ENCODE measurements at places on chromosomes 7 and 10.
A peak's percentile ranks its signal among the peaks of the same experiment; 100 is the strongest.

GRCh38 chr10:119100434-119101238, 3.3 kb upstream of the DENND10 start:
- DNase-seq: peak; percentile 2

DNA sequence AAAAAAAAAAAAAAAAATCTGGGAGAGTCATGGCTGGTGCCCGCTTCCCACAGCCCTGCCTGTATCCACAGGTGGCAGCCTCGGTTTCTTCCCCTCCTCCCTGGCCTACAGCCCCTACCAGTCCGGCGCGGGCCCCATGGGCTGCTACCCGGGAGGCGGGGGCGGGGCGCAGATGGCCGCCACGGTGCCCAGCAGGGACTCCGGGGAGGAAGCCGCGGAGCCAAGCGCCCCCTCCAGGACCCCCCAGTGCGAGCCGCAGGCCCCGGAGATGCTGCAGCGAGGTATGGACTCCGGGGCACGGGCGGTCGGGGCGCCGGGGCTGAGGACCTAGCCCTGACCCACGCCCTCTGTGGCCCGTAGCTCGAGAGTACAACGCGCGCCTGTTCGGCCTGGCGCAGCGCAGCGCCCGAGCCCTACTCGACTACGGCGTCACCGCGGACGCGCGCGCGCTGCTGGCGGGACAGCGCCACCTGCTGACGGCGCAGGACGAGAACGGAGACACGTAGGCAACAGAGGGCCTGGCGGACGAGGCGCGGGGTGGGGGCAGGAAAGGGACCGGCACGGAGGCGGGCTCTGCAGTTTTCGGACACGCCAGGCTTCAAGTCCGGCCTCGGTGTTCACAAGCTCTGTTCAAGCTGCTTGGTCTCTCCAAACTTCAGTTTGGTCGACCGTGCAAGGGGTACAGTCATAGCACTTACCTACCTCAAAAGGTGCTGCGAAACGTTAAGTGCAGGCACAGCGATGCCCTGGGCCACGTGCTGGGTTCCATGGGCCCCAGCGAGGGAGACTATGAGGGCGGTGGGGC, 3.9 kb downstream of the NFKB2 start:
- peak; percentile 83 for DNase-seq

DNA sequence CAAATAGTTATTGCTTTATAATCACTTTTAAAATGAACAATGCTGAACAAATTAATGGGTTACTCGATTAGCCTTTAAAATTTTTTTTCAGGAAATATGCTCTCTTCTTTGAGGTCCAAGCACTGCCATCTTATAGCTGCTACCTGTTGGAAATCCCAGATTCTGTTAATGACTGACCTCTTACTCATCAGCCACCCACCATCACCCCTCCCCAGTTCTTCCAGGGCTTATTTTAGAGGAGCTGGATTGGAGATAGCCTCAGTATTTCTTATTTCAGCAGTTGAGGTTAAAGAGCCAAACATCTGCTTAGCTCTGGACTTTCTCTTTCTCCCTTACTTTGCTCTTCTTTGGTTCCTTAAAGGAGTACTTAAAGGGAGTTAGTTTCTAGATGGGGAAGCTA, 420.0 kb downstream of the EXOC4 start:
- DNase-seq: no peak

- DNase-seq: no peak
Observed at GRCh38 chr7:151586531-151587260, 67.0 kb upstream of the RHEB start.

- peak; percentile 56 for DNase-seq
Observed at GRCh38 chr10:72328045-72328828, 26.5 kb downstream of the DNAJB12 start.

DNA sequence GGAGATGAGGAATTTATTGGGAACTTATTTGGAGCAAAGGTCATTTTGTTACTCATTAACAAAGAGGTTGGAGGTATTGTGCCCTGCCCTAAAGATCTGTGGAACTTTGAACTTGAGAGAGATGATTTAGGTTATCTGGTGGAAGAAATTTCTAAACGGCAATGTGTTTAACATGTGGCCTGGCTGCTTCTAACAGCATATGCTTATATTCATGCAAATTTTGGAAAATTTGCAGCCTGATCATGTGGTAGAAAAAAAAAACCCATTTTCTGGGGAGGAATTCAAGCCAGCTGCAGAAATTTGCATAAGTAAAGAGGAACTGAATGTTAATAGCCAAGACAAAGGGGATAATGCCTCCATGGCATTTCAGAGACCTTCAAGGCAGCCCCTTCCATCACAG, 10.7 kb upstream of the PANK1 start:
- DNase-seq: no peak

DNA sequence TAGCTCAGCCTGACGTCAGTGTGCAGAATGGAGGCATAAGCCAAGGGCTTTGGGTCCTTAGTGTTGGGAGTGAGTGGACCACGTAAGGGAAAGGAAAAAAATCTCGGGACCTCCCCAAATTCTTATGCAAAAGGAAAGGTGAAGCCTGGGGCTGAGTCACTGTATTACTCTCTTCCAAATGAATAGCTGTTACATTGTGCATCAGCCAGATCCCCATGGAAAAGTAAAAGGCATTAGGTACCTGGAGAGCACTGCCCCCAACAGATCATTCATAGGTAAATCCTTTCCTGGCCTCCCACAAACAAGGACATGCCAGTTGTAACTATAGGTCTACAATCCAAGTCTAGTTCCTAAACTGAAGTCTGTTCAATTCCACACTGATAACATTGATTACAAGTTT, 170.5 kb downstream of the C1GALT1 start:
- DNase-seq: no peak

DNA sequence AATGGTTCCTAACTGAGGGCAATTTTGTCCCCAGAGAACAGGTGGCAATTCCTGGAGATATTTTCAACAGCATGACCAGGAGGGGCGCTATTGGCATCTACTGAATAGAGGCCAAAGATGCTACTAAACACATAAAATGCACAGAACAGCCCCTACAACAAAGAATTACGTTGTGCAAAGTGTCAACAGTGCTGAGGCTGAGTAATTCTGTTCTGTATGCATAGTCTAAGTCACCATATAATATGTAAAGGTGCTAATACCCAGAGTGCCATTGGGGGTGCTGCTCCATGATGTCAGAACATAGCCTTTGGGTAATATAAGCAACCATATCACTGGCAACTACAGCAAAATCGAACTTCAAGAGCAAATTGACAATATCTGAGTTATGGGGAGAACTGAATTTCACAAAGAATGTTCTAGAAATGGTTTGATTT, 213.3 kb upstream of the PHYHIPL start:
- no peak for DNase-seq
